ENCODE measurements at places on chromosomes 11 and 22. TPM values are rescaled to one million over a fixed set of nuclear protein-coding genes. Genes with fewer than 3 reads are reported as not detected.

DNA sequence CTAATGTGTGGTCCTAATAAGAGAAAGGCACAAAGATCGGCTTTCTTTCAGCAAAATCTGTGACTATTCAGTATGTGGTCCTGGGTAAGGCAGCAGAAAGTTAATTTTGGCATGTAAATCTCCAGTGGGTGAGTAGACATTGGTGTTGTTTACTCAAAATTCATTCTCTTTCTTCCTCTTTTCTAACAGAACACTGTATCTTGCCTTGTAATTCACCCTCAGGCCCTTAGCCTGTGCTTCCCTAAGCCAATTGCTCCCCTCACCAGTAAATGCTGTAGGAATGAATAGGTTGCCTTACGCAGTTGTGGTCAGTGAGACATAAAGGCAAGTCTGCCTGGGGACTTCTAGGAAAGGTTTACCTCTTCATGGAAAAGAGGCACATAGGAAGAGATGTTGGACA, 49.9 kb upstream of the PDE3B start:
- no peak for DNase-seq

DNA sequence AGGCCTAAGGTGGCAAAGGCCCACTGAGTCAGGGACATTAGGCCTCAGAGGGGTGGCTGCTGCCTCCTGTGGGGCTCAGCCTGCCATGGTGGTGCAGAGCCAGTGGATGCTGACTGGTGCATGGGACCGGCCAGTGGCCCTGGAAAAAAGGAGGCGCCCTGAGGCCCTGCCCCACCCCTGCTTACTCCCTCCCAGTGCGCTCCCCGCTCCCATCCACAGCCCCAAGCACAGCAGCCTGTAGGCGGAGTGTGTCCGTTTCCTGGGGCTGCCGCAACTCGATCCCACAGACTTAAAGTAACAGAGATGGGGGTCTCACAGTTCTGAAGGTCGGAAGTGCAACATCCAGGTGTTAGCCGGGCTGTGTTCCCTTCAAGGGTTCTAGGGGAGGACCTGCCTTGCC, 38.4 kb upstream of the FADD start:
- DNase-seq, result no peak

- no peak for DNase-seq
Measured at GRCh38 chr11:41134971-41135370, 324.5 kb downstream of the LRRC4C start.

GRCh38 chr11:62147545-62147944, 23.7 kb downstream of the INCENP start:
- DNase-seq, result no peak

GRCh38 chr11:1817511-1817910, 17.3 kb upstream of the SYT8 start:
- no peak for DNase-seq

- no peak for DNase-seq
Measured at GRCh38 chr11:115144914-115145313, 359.3 kb downstream of the CADM1 start.

GRCh38 chr22:45525480-45525879, 22.8 kb downstream of the FBLN1 start:
- DNase-seq, result no peak

DNA sequence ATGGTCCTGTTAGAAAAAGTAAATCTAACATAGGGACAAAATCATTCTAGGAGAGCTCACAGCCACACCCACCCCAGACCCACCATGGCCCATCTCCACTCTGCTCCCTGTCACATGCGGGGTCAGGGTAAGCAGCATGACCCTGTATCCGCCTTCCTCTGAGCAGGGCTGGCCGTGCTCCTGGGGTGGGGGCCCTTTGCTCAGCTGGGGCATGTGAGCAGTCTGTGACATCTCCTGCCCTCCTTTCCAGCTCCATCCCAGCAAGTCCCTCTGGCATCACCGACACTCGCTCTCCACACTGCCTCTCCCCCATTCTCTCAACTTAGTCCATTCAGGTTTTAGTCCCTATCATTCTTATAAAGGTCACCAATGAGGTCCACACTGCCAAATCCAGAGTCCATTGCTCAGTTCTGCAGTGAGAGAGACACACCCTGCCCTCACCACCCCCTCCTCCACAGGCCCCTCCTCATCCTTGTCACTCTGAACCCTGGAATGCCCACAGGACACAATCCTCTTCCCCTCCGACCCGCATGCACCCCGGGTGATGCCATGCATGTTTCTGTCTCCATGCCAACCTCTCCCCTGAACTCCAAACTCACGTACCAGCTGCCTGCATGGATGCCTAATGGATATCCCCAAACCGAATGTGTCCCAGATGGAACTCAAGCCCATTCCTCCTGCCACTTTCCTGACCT, 65.1 kb upstream of the PITPNB start:
- no peak for DNase-seq

DNA sequence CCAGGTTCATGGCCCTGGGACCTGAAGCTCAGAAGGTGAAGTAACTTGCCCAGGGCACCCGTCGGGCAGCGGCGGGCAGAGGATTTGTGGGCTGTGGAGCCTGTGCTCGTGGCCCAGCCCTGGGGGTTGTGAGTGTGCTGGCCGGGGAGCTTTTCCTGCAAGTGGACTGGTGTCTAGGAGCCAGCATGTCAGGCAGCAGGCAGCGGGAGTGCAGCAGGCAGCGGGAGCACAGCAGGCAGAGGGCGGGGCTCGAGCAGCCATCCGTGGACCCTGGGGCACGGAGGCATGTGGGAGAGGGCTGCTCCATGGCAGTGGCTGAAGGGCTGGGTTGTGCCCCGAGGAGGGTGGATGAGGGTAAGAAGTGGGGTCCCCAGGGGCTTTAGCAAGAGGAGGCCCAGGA, 72.7 kb upstream of the PPP6R3 start:
- no peak for DNase-seq

DNA sequence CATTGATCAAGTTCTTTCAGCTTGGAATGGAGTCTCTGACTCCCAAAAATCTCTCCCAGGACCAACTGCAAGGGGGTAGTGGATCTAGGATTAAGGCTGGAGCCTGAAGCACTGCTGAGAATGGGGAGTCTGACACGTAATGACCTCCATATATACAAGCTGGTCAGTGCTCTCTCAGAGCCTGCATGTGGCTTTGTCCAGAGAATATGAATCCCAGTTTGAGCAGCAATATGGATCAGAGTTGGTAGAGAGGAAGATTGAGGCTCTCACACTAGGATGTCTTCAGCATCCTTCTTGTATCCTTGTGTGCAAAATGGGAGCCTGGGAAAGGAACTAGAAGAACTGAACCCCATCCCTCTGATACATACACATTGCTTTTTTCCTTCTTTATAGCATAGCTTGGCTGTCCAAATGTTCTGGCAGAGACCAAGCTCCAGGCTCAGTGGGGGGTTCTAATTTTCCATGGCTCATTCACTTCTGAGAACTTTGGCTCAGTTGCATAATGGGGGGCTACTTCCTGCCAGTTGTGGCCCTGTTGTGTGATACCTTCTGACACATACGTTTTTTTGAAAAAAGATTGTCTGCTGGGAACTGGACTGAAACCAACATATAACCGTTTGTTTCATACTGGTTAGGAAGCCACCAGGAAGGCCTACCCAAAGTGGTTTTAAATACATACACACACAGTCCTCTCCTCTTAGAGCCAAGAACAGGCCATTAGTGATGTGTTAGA, 138.2 kb downstream of the ETS1 start:
- no peak for DNase-seq

DNA sequence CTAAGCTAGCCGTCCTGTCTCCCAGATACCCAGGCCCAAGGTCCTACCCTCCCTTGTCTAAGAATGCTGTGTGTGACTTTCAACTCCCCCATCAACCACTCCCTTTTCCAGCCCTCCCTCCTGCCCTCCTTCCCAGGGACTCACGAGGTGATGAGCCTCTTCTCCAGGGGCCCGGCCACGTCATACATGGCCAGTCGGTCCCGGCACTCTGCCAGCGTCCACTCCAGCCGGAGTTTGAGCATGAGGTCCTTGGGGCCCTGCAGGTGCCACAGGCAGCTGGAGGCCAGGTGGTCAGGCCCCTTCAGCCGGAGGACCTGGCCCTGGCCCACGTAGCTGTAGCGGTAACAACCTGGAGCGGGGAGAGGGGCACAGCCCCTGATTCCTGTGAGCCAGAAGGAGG, 20.1 kb downstream of the TMPRSS6 start:
- no peak for DNase-seq

DNA sequence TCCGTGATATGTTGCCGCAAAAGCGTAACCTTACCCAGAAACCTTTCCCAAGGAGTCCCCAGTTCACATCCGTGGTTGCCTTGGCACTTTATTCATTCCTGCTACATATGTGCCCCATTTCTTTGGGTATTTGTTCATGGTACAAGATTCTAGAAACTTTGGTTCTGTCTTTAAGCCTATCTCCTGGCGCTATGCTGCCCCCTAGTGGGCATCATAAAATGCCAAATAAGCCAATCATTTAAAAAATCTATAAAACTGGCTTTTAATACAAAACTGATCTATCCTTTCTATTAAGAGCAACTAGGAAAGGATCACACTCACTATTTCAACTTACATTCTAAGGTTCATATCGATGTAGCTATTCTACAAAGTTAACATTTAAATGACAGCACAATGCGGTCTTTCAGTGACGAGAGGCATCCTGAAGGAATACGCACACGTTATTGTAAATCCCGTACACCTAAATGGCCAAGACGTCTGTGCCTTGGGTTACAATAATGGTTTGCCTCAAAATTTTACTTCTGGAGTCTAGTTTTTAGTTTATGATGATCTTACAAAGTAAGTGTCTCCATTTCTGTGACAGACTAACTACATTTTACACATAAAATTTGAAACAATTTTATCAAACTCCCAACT, 16.2 kb downstream of the PIWIL3 start:
- DNase-seq, result no peak

- no peak for DNase-seq
Measured at GRCh38 chr22:22787786-22788459, 99.7 kb upstream of the IGLL5 start.

GRCh38 chr11:113188371-113188834, 126.0 kb upstream of the TTC12 start:
- DNase-seq, result no peak

GRCh38 chr11:26847459-26847858, 125.6 kb upstream of the SLC5A12 start:
- DNase-seq, result no peak

DNA sequence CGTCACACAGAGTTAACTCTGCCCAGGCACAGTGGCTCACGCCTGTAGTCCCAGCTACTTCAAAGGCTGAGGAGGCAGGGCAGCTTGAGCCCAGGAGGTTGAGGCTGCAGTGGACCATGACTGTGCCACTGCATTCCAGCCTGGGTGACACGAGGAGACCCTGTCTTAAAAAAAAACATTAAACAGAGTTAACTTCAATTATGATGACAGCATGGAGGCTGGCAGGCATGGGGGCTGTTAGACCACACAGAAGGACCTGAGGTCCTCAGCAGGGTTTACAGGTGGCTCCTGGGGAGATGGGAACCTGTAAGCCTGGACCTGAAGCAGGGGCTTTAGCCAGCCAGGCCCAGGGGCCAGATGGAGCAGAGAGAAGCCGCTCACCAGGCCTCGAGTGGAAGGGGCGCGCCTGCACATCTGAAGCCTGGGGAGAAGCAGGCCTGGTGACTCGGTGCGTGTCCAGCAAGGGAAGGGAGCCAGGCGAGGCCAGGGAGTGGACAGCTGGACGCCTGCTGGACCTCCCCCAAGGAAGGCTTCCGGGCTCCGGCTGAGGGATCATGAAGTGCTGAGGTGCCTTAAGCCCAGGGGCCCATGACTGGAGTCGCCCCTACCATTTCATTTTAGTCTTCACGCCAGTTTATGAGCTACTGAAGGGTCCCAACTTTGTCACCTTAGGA, 25.3 kb downstream of the RPUSD4 start:
- no peak for DNase-seq

DNA sequence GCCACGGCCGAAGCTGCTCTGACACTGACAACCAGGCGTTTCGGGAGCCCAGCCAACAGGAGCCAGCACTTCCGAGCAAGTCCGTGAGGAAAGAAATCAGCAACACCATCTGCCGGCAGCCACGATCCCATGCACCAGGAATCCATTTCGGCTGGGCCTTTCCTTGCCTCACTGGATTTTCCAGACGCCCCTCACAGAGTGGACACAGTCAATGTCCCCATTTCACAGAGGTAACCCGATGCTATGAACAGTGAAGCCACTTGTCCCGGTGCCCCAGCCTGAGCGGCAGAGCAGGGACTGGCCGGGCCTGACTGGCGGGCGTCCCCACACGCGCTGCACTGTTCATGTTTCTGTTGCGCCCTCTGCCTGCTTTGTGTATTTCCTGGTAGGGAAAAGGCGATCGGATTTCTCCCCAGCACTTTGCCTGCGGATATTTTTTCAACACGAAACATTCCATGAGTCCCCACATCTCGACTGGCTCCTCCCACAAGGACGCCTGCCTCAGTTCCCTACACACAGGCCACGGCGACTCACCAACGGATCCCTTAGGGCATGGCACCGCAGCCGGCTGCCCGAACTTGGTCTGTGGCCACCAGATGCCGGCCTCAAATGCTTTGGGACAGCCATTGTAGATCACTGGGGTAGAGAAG, 55.3 kb downstream of the TRMU start:
- peak; percentile 62 for DNase-seq

- DNase-seq, result no peak
Measured at GRCh38 chr11:14981507-14981906, 9.4 kb upstream of the CALCA start.

GRCh38 chr22:49899530-49899929, 18.7 kb downstream of the ALG12 start:
- no peak for DNase-seq

DNA sequence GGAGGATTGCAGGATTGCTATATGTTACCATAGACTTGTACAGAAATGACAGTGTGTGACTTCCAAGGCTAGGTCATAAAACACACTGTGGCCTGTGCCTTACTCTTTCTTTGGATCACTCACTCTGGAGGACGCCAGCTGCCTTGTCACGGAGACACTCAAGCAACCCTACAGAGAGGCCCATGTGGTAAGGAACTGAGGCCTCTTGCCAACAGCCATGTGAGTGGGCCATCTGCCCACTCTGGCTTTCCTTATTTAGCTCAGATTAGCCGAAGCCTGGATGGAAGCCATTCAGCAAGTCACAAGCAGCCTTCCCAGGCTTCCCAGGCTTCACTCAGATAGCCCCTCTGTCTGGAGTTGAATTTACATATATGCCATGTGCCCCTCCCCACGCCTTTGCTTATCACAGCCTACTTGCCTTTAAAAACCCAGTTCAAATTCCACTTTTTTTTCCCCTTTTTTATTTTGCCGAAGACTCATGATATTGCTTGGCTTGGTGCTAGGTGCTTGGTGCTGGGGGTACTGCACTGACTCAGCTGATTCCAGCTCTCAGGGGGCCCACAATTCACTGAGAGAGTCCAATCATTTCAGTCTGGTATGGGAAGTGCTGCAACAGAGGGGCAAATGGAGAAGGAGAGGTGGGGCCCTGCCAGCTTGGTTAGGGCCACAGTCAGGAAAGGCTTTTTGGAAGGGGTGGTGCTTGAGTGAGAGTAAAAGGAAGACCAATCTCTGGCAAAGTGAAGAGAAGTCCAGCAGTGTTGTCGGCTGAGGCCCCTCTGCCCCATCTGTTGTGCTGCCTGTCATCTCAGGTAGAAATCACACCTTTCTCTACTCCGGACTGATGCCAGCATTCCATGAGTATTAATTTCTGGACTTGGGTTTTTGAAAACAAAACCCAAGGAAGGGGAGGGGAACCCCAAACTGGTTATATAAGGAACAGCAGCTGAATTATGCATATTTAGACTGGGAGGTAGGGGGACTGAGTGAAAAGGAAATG, 14.5 kb upstream of the P4HA3 start:
- no peak for DNase-seq

GRCh38 chr11:69466039-69466438, 15.4 kb upstream of the LINC01488 start:
- no peak for DNase-seq

The HEPHL1 gene
- 0.04 TPM for polyA plus RNA-seq

The MICAL2 gene
- polyA plus RNA-seq, result 18.7 TPM

The MCM5 gene
- 26.2 TPM for polyA plus RNA-seq

The ART5 gene
- polyA plus RNA-seq, result 4.3 TPM

The BTBD18 gene
- 0.19 TPM for polyA plus RNA-seq
